A549 treated with Mapracorat at 1 μM for 4 hours (cell line): ENCODE measurements at places on chromosomes 7 and 10. TPM values are rescaled to one million over a fixed set of nuclear protein-coding genes. Genes with fewer than 3 reads are reported as not detected.

Gene TBXAS1
- total RNA-seq: 12.5 to 15.0 TPM (median 14.7 TPM) in 5 replicates

Gene LAMB4
- total RNA-seq: 0.08 to 0.38 TPM (median 0.14 TPM) in 5 replicates

Gene CACNB2
- total RNA-seq: not detected in 5 replicates

Gene RPEL1
- total RNA-seq: 0.07 TPM in 1 of 5 replicates, not detected in the others

Gene CYP2C9
- total RNA-seq: 0.09 to 0.10 TPM in 2 of 5 replicates, not detected in the others

Gene TMEM236
- total RNA-seq: 0.02 to 0.08 TPM (median 0.03 TPM) in 5 replicates

Gene TFR2
- 1.7 to 3.0 TPM (median 2.7 TPM) in 5 replicates for total RNA-seq
